Activated CD4-positive, alpha-beta T cell treated with anti-CD3 and anti-CD28 coated beads, Interleukin-2, amount 50 U/mL, for 1 hour (primary cell): ENCODE measurements at places on chromosomes 2 and 18.

DNA sequence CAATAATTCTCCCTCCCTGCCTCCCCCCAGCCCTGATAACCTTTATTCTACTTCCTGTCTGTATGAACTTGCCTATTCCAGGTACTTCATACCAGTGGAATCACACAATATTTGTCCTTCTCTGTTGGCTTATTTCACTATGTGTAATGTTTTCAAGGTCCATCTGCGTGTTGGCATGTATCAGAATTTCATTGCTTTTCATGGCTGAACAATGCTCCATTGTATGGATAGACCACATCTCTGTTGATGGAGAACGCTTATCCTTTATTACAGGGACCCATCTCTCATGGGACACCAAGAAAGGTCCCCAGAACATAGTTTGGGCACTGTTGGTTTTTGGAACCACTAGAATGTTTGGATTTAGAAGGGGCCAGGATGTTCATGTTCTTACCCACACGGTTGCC, 40.2 kb downstream of the ATOH8 start:
- DNase-seq, result no peak

- no peak for DNase-seq
These were observed 33.0 kb downstream of the FTCDNL1 start for GRCh38 chr2:199818026-199818425.

GRCh38 chr2:134080386-134081089, 173.3 kb upstream of the MGAT5 start:
- DNase-seq, result no peak

DNA sequence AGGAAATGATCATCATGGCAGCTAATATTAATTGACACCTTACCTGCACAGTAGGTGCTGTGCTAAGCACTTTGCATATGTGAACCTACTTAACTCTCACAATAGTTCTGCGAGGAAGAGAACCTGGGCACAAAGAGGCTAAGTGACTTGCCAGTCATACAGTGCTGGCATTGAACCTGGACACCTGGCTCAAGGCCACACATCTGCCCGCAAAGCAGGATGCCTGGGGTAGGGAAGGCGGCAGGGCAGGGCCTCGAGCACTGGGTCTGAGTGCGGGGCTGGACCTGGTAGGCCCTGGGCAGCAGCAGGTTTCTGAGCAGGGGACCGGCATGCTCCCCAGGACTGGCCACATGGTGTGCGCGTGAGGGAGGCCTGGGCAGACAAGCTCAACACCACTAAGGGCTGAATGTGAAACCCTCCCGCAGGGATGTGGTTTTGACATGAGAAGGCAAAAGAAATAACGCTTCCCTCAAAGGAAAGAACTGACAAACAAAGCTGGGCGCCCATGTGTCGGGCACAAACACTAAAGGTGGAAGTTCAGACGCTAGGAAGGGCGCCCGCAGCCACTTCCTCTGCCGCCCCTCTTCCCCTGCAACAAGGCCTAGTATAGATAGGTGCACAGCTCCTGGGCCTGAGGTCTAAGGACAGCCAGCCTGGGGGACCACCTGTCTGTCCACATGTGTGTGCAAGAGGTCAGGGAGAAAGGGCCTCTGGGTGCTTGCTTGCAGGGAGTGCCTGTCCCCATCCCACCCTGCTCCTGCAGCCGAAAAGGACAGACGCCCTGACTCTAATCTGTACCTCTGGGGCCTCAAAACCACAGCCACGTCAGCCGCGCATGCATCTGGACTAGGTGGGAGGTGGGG, 92.5 kb downstream of the ZFP36L2 start:
- DNase-seq, result peak; percentile 81

GRCh38 chr2:72007402-72007801, 140.3 kb downstream of the CYP26B1 start:
- DNase-seq, result no peak

- no peak for DNase-seq
These were observed 25.9 kb upstream of the FAHD2A start for GRCh38 chr2:95376311-95377215.

GRCh38 chr2:56741601-56742102, 557.9 kb downstream of the CCDC85A start:
- no peak for DNase-seq

DNA sequence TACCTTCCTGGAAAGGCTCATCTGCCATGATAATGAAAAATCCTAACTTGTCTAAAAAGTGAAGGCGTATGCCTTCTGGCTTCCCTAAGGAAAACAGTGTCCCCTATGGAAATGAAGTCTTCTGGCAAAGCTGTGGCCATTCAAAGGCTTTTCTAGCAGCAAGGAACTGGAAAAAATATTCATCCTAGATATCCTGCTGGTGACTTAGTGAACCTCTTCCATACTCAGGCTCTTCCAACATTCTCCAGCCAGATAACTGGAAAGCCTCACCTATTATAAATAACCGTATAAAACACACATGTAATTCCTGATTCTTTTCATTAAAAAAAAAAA, 84.7 kb downstream of the RBMS1 start:
- no peak for DNase-seq

- no peak for DNase-seq
These were observed 2.3 kb downstream of the MEIS1 start for GRCh38 chr2:66437109-66437690.

GRCh38 chr18:8947566-8947965, 154.9 kb upstream of the NDUFV2 start:
- DNase-seq, result no peak

DNA sequence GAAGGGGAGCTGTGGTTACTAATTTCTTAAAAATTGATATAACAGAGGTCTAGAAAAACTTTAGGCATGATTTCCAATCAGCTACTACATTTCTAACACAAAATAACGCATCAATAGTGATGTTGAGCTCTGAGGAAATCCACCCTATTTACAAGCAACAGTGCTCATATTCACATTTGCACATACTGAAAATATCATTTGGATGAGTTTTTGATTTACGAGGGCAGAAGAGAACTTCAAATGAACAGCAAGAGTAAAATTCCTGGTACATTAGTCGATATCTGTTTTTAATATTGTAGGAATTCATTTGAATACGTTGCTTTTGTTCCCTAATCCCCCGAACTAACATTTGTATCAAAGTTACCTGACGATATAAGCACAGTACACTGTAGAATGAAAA, 761.0 kb upstream of the POU3F3 start:
- no peak for DNase-seq

GRCh38 chr2:217069263-217070042, 209.6 kb upstream of the TNP1 start:
- no peak for DNase-seq

DNA sequence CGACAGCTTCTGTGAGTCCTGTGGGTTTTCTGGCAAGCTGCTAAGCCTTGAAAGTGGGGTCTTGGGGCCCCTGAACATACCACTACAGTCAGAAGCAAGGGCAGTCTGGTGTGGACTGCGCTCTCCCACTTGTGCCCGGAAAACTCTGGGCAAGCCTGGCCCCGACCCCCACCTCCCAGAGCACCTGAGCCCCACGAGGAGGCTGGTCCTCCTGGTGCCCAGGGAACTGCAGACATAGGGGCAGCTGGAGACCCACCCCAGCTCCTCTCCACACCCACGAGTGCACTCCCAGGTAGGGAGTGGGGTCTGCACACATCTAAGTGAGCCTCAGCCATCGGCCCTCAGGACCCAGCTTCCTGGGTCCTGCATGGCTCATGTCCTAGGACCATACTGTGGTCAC, 16.2 kb upstream of the GPC1 start:
- DNase-seq, result no peak

DNA sequence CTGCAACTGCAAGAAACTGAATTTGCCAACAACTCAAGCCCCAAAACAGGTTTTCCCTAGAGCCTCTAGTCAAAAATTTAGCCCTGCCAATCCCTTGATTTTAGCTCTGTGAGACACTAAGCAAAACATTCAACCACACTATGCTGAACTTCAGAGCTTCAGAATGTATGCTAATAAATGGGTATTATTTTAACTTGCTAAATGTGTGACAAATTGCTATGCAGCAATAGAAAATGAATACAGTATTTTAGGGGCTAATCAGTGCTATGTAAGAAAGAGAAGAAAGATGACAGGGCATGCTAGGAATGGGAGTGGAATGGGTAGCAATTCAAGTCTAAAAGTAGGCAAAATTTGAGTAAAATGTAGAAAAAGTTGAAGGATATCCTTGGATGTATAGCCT, 223.9 kb upstream of the NOL4 start:
- DNase-seq, result no peak

DNA sequence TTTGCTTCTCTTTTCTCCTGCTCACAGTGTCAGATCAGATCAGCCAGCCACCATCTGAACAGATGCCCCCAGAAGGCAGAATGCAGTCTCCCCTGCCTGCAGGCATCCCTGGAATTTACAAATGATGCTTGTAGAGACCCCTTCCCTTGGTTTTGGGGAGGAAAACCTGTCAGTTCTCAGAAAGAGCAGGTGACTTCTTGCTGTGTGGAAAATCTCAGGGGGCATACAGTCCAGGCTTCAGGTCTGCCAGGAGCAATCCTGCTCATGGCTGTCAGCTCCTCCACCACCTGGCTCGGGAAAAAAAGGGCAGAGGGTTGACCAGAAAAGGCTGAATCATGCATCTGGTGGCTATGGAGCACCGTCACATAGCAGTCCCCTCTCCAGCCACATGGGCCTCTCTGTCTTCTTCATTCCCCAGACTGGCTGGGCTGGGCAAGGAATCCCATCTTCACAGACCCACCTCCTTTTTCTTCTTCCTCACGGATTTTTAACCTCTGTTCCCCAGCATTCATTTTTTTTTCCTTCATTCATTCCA, 107.0 kb downstream of the KCNF1 start:
- DNase-seq, result no peak

- no peak for DNase-seq
These were observed 26.6 kb downstream of the SPTBN1 start for GRCh38 chr2:54482715-54483114.

GRCh38 chr2:42648796-42649195, 80.4 kb downstream of the MTA3 start:
- no peak for DNase-seq

DNA sequence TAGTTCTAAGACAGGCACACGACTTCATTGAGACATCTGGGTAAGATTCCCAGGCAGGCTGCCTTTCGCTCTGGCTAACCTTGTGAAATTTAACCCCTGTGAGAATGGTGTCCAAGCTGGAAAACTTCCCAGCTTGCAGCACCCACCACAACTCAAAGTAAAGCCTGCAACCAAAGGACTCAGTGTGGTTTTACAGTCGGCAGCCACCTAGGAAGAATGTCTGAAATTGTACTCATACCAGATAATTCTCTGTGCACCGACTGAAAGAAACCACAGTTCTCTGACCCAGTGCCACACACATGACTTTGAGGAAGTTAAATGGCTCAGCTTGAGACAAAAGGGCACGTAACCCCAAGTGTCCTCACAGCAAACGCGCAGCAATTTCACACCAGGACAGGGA, 125.7 kb downstream of the RBMS1 start:
- no peak for DNase-seq
